ENCODE measurements at places on chromosomes 13 and 19.
A peak's percentile ranks its signal among the peaks of the same experiment; 100 is the strongest.

DNA sequence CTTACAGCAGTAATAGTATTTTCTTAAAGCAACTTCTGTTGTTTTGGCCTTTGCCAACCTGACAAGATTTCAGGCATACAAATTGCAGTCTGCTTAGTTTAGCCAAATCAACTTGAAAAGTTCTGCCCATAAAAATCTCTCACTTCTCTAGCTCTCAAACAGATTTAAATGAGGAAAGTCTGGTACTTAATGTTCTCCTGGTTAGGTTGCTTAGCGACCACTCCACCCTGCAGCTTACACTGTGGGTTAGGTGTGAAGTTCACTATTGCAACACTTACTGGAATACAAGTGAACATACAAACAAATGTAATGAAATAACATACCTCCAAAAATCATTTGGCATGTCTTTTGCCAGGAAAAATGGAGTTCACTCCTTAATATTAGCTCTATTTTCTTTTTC lies 178.7 kb upstream of the PCDH9 start:
- no peak for DNase-seq

DNA sequence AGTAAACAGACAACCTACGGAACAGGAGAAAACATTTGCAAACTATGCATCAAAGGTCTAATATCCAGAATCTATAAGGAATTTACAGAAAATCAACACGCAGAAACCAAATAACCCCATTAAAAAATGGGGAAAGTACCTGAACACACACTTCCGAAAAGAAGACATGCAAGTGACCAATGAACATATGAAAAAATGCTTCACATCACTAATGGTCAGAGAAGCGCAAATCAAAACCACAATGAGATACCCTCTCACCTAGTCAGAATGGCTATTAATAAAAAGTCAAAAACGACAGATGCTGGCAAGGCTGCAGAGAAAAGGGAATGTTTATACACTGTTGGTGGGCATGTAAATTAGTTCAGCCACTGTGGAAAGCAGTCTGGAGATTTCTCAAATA lies 29.5 kb downstream of the SLC25A15 start:
- no peak for DNase-seq

DNA sequence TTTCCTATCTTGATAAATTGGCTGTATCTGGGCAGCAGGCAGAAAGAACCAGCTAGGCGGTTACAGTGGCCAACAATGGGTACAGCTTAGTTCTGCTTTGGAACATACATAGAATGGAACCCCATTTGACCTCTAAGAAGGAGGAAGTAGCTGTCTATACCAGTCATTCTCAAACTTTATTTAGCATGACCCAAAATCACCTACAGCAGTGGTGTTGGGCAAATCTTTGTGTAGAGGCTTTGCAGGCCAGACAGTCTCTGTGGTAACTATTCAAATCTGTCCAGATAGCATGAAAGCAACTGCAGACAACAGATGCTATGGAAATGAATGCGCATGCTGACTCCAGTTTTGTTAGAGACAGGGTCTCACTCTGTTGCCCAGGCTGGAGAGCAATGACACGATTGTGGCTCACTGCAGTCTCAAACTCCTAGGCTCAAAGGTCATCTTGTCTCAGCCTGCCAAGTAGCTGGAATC lies 12.0 kb upstream of the KCNC3 start:
- no peak for DNase-seq

DNA sequence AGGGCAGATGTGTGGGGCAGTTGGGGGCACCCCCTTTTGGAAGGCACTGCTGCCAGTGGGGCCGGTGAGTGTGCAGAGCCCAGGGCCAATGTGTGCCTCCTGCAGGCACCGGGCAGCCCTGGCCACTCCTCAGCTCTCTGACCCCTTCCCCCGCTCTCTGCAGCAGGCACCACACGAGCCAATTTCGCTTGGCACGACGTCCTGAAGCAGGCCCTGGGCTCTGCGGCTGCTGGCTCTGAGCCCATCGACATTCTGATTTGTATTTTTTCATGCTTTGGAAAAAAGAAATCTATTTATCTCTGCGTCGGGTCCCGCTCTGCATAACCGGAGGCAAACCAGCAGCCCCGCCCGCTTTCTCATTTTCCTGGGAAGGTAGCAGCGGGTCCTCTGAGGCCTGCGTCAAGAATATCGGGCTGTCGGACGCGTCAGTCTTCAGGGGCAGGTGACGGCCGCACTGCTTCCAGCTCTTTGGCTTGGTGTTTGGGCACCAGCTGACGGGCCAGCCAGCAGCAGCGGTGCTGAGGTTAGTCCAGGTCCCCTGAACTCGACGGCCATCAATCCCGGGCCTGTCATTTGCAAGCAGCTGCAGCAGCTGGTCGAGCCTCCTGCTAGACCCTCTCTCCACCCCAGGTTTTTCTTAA lies 134.3 kb downstream of the KDM4B start:
- no peak for DNase-seq

- DNase-seq = peak; percentile 87
Measured at GRCh38 chr19:14381689-14382474, 638 bp downstream of the ADGRE5 start.

- DNase-seq = no peak
Measured at GRCh38 chr19:33788676-33789075, 8.0 kb upstream of the KCTD15 start.

GRCh38 chr13:113065406-113066141 lies 40.0 kb upstream of the F7 start:
- DNase-seq = no peak

DNA sequence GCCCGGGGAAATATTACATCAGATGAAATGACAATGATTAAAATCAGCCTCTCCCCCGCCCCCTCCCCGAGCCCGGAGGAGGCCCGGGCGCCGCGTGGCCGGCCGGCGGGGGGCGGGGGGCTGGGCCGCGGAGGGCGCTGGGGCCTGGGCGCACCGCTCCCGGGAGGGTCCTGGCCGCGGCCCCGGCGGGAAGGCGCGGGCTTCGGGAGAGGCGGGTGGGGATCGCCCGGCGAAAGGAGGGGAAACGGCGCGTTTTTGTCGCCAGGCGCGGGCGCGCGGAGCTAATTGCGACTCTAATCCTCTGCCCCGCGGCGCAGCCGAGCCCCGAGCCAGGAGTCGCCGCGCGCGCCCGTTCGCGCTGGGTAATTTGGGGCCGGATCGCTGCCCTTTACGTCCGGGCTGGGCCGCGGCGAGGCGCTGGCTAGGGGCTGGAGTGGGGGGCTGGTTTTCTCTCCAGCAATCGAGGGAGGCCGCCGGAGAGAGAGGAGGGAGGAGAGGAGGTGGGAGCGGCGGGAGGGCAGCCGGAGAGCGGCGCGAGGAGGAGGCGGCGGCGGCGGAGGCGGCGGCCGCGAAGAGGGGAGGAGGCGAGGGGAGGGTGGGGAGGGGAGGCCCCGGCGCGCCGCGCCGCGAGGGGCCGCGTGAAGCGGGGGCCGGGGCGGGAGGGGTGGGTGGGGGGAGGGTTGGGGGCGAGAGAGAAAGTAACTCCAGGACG lies at the start of gene KCTD15:
TSS of gene KCTD15 (plus strand) at position 707 of the 712 bp plus-strand sequence. CDS start 3,585 bp downstream, outside the sequence.
- peak; percentile 72 for DNase-seq

DNA sequence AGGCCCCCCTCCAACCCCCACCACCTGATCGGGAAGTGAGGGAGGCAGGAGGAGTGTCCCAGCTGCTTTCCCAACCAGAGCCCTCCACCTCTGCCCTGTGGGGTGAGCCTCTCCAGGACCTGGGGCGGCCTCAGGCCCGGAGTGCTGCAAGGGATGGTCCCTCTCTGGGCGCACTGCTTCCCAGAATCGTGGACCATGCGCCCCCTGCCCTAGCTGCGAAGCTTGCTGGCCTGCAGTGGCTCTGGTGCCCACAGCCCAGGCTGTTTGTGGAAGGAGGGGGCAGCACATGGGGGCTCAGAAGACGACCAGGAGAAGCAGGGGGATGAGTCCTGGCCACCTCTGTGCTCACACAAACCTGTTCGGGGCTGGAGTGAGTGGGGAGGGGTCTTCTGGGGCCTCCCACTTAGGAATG lies 33.6 kb downstream of the CEBPG start:
- no peak for DNase-seq

GRCh38 chr13:43230989-43231388 lies 207.6 kb downstream of the DNAJC15 start:
- DNase-seq = no peak

DNA sequence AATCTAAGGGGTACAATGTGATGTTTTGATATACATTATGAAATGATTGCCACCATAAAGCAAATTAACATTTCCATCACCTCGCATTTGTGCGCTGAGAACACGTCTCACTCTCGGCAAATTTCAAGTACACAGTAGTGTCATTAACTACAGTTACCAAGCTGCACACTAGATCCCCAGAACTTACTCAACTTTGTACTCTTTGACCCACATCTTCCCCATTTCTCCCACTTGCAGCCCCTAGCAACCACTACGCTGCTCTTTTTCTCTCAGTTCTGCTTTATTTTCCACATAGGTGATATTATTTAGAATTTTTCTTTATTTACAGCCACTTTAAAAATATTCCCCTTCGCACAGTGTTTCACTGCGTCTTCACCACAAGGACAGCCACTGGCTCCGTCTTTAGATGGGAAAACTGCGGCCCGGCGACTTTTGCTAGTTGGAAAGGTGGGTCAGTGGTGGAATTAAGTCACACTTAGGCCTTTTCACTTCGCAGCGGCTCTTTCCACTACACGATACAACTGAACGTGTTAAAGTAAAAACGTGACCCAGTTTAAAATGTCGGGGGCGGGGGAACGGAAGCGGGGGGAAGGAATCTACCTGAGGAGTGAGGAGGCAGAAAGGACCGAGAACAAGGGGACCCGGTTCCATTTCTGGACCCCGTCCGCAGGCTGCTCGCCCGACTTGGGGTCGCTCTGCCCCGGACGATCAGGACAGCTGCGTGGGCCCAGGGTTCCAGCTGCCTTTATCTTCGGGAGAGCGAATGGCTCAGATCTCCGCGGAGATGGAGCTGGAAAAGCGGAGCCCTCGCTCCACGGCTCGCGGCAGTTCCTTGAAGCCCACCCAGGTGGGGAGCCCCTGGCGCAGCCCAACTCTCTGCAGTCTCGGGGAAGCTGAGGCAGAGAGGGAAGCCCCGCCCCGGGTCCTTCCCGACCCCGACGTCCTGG lies 486.1 kb downstream of the UQCRFS1 start:
- DNase-seq = no peak

GRCh38 chr19:29395111-29395733 lies 130.6 kb upstream of the VSTM2B start:
- no peak for DNase-seq

DNA sequence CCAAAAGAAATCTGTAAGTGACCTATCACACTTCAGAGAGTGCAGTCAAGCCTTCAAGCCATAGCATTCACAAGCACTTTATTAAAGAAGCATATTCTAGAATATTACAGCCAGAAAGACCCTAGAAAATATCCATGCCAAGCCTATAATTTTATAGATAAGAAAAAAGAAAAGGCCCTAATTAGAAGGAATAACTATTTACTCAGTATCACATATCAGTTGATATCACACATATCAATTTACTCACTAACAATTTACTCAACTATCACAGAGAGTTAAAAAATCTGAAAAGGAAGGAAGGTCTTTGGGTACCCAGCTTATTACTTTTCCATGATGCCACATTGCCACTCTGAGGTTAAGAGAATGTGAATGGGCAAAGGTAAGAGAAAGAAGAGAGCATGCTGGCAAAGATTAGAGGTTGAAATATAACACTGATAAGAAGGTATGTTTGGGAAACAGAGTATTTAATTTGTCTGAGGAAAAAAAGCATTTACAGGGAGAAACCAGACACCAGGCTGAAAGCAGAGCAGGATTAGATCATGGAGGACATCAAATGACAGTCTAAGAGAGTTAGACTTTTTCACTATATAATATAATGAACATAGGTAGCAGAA lies 186.2 kb downstream of the VWA8 start:
- DNase-seq = no peak

DNA sequence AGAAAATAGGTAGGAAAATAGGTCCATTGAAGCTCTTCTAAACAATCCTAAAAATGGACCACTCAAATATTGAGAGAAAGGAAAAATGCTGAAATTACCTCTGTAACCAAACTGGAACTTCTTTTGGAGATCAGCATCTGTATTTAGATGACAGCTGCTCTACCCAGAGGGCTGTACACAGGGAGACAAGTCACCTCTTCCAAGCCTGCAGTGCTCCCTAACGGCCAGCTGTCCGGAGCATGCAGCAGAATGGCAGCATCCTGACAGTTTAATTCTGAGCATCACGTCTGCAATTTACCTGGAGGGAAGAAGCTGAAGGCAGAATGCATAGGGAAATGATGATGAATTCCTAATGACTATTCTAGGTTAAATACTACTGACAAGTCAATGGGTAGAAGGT lies 62.8 kb upstream of the DIAPH3 start:
- DNase-seq = peak; percentile 83

DNA sequence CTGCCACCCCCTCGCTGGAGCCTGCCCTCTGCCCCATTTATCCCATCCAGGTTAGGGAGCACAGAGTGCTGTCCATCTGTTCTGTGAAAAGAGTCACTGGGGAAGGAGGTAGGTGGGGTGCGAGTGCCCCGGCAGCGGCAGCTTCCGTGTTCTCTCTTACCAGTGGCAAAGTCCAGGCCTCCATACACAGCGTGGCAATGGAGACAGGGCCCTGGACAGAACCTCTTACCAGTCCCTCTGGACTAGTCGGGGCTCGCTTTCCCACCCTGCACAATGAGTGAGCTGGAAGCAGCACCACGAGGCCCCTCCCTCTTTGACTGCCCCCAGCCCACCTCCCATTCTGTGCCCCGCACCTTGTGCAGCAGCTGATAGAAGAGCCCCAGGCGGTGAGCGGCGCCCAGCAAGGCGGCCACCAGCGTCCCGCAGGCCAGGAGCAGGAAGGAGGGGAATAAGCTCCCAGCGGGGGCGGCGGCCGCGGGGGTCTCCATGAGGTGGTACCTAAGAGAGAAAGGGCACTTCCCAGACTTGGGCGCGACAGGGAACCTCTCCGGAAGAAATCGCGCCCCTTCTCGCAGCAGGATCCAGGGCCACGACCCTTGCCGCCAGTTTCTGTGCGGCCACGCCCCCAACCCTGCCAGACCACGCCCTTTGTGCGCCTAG lies 17.5 kb downstream of the SYDE1 start:
- no peak for DNase-seq

GRCh38 chr13:44605275-44605674 lies 29.1 kb upstream of the TSC22D1 start:
- no peak for DNase-seq

DNA sequence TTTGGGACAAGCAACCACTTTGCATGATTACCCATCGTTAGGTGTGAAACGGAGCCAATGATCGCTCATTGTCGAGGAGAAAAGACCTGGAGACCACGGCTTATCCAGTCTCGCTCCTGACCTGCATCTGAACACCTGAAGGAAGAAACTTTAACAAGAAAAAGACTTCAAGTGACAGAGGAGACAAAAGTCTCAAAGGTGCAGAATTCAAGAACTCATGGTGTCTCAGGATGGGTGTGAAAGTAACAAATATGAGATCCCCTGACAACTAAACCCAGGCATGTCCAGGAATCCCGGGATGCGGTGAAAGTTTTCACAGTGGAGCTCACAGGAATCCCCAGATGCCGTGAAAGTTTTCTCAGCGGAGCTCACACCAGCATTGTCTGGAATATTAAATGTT lies 6.3 kb upstream of the ATP11A start:
- no peak for DNase-seq

DNA sequence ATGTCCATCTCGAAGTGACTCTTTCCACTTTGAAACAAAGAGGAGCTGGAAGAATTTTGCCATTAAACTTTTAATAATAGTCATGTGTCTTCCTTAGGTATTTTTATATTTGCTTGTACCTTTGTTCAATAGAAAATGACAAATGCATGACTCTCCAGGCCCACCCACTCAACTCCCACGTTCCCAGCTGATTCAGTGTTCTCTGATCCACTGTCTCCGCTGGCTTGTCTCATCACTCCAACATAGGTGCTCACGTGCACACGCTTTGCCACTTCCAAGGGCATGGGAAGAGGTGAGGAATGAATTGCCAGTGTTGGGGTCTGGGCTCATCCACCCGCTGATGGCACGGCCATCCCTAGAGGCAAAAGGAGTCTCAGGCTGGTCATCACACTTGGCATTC lies 24.5 kb downstream of the RASL11A start:
- no peak for DNase-seq
